ENCODE measurements at places on chromosomes 13 and 19.

GRCh38 chr13:106846571-106847448 is 278.9 kb upstream of the ARGLU1 start:
- DNase-seq = no peak

DNA sequence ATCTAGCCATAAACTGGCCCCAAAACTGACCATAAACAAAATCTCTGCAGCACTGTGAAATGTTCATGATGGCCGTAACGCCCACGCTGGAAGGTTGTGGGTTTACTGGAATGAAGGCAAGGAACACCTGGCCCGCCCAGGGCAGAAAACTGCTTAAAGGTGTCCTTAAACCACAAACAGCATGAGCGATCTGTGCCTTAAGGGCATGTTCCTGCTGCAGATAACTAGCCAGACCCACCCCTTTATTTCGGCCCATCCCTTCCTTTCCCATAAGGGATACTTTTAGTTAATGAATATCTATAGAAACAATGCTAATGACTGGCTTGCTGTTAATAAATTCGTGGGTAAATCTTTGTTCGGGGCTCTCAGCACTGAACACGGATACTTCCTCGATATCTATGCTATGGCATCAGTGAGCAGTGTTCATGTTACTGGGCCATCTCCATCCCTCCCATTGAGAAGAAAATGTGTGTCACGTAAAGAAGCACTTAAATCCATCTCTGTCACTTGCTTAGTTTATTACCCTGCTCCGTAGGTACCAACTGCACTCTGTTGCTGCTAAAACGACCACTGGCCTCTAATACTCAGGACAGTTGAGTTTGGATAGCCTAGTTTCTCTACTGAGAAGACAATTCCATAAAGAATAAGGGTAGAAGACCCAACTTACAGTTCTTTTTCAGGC is 5.3 kb downstream of the ATP7B start:
- no peak for DNase-seq

DNA sequence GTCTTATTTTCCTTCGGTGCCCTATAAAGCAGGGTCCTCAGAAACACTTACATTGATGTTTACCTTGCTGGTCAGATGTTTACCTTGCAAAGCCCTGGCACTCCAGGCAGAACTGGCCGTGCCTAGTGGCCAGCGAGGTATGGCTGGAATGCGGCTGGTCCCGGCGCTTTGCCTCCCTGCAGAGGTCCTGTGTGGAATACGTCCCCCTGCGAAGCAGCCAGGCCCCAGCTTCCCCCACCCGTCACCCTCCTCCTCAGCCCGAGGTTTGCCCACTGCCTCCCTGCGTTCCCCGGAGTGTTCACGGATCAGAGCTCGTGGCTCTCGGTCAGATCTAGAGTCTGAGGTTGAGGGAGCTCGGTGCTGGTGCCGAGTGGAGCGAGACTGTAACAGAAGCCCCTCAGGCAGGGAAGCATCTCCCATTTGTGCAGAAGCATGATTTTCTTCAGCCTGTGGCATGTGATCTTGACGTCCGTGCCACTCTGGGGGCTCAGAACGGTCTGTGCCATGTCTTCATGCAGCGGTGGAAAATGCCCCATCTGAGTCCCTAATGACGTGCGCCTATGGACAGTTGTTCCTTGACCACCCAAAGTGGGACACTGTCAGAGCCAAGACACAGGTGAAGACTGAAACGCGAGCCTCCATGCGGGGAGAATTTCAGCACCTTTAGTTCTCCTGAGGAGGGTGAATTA is 54.8 kb upstream of the SOX1 start:
- no peak for DNase-seq

- DNase-seq = no peak
Observed at GRCh38 chr19:4358709-4359626, 15.6 kb downstream of the MPND start.

DNA sequence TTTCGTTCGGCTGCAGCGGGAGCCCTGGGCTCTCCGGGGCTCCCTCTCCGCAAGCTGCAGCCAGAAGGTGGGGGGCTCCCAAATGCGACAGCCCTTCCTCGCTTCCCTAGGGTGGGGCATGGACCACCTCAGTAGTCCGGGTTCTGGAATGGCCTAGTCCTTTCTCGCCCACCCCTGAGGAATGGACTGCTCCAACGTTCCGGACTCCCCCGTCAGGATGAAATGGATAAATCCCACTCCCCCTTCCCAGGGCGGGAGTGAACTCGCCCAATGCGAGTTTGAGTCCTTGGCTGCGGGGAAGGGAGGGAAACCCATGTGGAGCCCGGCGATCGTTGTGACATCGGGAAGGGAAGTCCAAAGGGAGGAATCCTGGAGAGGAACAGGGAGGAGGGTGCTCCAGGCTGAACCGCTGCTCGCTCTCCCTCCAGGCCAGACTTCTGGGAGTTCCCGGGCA is 5.5 kb downstream of the HRC start:
- peak; percentile 72 for DNase-seq

GRCh38 chr13:29448174-29448573 is 147.3 kb downstream of the SLC7A1 start:
- DNase-seq = no peak

DNA sequence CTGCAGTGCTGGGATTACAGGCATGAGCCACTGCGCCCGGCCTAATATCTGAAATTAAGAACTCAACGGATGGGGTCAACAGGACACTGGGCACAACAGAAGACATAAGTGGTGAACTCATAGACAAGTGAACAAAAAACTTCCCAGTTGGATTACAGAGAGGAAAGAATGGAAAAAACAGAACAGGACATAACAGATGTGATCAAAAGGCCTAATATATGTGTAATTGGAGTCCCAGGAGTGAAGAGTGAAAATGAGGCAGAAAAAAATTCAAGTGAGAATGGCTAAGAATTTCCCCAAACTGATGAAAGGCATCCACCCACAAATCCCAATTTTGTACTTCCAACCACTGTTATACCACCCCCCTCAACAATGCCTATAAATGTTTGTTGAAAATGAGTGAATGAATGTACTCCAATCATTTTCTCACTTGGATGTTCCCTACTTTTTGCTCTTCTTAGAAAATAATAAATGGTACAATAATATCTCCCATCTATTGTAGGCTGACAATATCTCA is 18.3 kb upstream of the ANGPTL8 start:
- DNase-seq = no peak

- DNase-seq = peak; percentile 6
Observed at GRCh38 chr19:11964858-11965645, at the start of gene ZNF763. TSS of gene ZNF763 (plus strand) at chr19:11965040. CDS start at chr19:11965209, 169 bp downstream.

- peak; percentile 4 for DNase-seq
Observed at GRCh38 chr19:574658-575526, 2.5 kb downstream of the BSG start.

- no peak for DNase-seq
Observed at GRCh38 chr13:41608111-41608838, 150.9 kb downstream of the RGCC start.
